ENCODE measurements at places on chromosomes 7 and 10. TPM values are rescaled to one million over a fixed set of nuclear protein-coding genes. Genes with fewer than 3 reads are reported as not detected.

Gene SEM1
- polyA plus RNA-seq, result 186 TPM

Gene AKR1C8
- polyA plus RNA-seq, result 0.31 TPM

Gene SPDYE5
- 5.4 TPM for polyA plus RNA-seq

Gene MKI67
- 45.7 TPM for polyA plus RNA-seq

Gene HERC4
- polyA plus RNA-seq, result 44.2 TPM

Gene CAV1
- 25.2 TPM for polyA plus RNA-seq

DNA sequence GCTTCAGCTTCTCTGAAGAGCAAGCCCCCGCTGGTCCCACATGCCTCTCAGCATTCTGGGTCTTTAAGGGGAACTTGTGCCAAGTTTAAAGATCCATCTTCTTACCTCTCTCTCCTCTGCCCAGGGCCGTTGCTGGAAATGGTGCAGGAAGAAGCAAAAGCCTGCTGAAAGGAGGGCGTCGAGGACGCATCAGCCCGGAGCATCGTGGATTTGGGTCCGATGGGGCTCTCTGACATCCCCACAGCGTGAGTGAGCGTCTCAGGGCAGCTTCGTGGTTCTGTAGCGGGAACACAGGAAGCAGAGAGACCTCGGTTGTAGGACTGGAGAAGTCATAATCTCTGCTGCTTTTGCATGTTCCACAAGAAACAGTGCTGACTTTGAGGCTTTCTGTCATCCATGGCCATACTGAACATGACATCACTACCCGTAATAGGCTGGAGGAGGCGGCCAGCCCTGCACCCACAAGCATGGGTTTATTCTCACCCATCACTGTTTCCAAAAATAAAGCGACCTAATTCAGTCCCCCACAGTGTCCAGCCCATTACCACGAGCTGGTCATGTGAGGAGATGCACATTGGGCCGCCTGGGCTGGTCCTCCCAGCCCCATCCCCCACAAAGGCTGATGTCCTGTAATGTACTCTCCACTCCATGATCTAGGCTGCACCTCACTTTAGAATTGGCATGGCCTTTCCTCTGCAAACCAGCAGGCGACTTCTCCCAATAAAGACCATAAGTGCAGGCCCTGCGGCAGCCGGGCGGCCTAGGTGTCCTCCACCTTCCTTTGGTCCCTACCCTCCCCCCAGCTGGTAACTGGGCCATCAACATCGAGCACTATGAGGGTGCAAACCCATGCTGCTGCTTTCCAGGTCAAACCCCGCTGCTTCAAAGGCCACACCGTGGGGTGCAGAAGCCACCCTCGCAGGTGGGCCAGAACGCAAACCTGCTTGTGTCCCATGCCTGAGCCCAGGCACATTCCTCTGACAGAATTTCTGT lies 276.9 kb downstream of the TNS3 start:
- DNase-seq, result no peak

DNA sequence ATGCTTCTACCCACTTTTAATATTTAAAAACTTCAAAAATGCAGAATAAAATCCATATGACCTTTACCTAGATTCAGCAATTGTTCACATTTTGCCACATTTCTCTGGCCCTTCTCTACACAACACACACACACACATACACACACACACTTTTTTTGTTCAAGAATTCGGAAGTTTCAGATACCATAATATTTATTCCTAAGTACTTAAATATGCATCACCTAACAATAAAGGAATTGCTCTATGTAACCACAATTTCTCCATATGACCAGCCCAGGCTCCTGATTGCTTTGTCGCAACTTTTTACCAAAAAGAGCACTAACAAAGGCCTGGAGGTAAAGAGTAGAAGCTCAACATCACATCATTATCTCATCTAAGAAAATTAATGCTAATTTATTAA lies 106.6 kb downstream of the FAS start:
- DNase-seq, result no peak

GRCh38 chr10:78764436-78764835 lies 304.3 kb upstream of the ZMIZ1 start:
- no peak for DNase-seq

Measured in left renal cortex interstitium (tissue), 4 donors.